ENCODE measurements at places on chromosomes 1 and 21.

- DNase-seq = peak; percentile 25
These were observed 71.8 kb upstream of the ADAM30 start for GRCh38 chr1:119968068-119968492.

DNA sequence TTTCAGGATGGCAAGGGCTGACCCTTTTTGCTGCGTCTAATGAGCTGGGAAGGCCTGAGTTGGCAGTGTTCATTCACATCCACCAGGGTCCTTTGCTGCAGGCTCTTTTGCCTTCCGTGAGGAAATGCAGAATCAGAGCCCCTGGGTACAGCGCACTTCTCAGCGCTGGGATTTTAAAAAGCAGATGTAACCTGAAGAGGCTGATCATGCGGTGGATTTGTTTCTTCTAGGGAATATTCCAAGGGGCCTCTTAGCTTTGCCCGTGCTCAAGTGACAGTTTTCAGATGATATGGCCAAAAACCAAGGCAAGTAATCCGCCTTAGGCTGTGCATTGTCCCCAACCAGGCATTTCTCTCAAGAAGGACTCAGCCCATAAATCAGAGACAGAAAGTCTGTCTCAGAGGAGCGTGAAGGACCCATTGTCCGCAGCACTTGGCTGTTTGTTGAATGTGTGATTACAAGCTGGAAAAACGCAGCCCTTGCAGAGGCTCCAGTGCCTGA is 237.6 kb downstream of the PTPRC start:
- DNase-seq = no peak

GRCh38 chr1:156346636-156347035 is 8.3 kb downstream of the TSACC start:
- no peak for DNase-seq

- DNase-seq = no peak
These were observed 648 bp downstream of the EPHA8 start for GRCh38 chr1:22563671-22564602.

- DNase-seq = no peak
These were observed 356.3 kb upstream of the C1orf174 start for GRCh38 chr1:4256351-4256750.

- DNase-seq = no peak
These were observed 44.3 kb upstream of the SYT14 start for GRCh38 chr1:209893751-209894150.

GRCh38 chr1:10210841-10211804 is 753 bp downstream of the KIF1B start:
- no peak for DNase-seq

DNA sequence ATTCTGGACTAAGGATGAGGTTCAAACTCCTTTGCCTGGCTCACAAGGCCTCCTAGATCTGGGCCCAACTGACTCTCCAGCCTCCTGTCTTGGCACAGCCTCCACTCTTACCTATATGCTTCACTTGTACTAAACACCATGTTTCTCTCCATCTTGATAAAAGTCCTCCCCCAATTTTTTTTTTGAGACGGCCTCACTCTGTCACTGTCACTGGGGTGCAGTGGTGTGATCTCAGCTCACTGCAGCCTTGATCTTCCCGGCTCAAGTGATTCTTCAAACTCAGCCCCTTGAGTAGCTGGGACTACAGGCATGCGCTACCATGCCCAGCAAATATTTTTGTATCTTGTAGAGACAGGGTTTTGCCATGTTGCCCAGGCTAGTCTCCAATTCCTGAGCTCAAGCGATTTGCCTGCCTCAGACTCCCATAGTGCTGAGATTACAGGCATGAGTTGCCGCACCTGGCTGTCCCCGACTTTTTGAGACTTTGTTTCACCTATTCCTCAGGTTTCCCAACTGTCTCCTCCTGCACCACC is 39.7 kb downstream of the CD34 start:
- no peak for DNase-seq

DNA sequence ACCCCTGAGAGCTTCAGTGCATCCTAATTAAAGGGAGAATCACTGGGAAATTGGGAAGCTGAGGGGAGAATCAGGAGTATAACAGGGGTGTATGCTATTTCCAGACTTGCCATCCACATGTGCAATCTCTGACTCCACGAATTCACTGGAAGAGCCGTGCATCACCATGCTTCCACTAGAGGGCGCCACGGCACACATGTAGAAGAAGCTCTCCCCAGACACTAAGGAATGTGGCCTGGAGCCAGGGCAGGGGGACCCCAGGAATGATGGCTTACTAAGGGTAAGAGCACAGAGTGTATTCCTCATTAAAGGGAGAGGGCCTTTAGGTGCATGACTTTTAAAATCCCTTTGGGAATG is 81.5 kb downstream of the ABCA4 start:
- no peak for DNase-seq

DNA sequence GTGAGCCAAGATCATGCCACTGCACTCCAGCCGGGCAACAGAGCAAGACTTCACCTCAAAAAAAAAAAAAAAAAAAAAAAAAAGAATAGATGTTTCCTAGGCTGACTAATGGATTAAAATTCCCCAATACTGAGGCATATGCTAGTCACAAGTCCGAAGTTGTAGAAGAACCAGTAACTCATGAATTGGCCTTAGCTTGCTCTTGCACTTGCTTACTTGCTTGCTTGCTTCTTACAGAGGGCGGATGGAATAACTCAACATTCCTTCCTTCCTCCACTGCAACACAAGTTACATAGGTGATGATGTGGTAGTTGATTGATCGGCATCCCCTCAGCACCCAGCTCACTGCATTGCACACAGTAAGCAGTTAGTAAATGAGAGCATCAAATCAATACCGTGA is 2.8 kb upstream of the TARS2 start:
- no peak for DNase-seq

DNA sequence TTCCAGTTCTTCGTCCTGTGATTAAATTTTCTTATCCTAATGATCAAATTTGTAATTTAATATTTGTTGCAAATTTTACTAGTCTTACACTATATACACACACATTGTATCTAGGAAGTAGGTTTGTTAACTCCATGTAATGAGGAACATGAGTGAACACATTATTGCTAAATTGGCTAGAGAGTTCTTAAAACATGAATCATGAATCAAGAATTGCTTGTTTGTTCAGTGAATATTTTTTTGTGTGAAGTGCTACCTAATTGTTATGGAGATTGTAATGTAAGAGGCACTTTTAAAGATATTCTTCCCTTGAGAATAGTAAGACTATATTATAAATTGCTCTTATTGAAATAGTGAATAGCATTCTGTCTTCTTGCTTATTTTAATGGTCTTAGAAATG is 4.6 kb downstream of the GPSM2 start:
- no peak for DNase-seq

- no peak for DNase-seq
These were observed 41.8 kb downstream of the GATAD2B start for GRCh38 chr1:153880962-153881361.

GRCh38 chr21:42839271-42840231 is 39.8 kb downstream of the WDR4 start:
- no peak for DNase-seq

- no peak for DNase-seq
These were observed 75.2 kb downstream of the PAX7 start for GRCh38 chr1:18705811-18706210.

- no peak for DNase-seq
These were observed 182.1 kb upstream of the LMO4 start for GRCh38 chr1:87146538-87146937.

- DNase-seq = peak; percentile 52
These were observed 98.0 kb upstream of the DUSP10 start for GRCh38 chr1:221839782-221840395.

- DNase-seq = no peak
These were observed 71.0 kb downstream of the NENF start for GRCh38 chr1:212503714-212504113.

- no peak for DNase-seq
These were observed 49.5 kb downstream of the OLFML2B start for GRCh38 chr1:161973924-161974845.

DNA sequence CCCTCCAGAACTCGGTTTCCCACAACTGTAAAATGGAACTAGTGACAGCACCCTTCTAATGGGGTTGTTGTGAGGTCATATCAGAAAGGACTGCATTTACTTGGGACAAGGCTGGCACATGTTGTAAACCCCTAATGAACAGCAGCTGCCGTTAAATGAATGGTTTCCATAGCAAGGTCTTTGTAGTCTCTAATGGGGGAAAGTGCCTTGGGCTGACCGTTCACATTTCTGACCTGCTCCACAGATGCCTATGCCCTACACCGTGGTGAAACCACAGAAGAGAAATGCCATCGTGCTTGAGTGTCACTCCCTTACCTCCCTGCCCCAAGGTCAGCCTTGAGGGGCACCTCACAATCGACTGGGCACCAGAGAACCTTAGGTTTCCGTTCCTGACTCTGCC is 143.1 kb downstream of the ZSCAN20 start:
- no peak for DNase-seq

DNA sequence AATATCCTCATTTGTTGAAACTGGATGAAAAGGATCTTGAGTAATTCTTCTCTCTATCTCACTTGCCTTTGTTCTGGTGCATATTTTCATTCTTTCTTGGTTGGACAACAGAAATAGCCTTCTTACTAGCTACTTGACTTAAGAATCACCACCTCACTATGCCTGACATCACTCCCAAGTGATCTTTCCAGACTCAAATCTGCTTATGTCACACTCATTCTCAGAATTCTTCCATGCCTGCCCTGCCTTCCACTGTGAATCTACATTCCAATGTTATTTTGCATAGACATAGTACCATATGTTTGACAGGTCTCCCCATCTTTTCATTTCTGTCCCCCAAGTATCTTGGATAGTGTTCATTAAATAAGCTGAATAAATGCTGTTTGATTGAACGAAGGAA is 78.5 kb upstream of the DPYD start:
- DNase-seq = no peak

GRCh38 chr1:182910143-182910542 is 42.8 kb downstream of the SHCBP1L start:
- DNase-seq = no peak

- no peak for DNase-seq
These were observed 7.8 kb downstream of the NUAK2 start for GRCh38 chr1:205313563-205314308.

GRCh38 chr1:40341491-40342380 is 24.6 kb upstream of the COL9A2 start:
- no peak for DNase-seq

GRCh38 chr1:150441121-150441520 is 46.1 kb upstream of the TARS2 start:
- no peak for DNase-seq

- no peak for DNase-seq
These were observed 14.2 kb downstream of the TNFRSF14 start for GRCh38 chr1:2570332-2570731.

DNA sequence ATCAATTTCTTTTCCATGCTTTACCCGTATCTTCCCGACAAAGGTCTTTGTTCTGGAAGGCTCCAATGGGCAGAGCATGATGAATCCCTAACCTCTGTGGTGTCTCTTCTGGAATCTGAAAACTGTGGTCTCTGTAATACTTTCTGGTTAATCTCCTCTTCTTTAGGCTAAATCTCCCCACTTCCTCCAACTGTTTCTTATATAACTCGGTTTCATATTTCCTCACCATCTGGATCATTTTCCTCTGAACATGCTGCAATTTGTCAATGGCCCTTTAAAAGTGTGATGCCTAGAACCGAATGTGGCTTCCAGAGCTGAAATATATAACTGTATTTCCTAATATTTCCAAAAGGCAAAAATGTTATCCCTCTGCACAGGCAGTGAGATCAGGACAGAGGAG is 66.1 kb downstream of the ALG14 start:
- no peak for DNase-seq

- DNase-seq = no peak
These were observed 1.2 kb upstream of the ACOT11 start for GRCh38 chr1:54546651-54547401.

- peak; percentile 22 for DNase-seq
These were observed 37.0 kb upstream of the PARP1 start for GRCh38 chr1:226444901-226445300.

GRCh38 chr1:178928041-178928440 is 57.2 kb upstream of the ANGPTL1 start:
- no peak for DNase-seq

GRCh38 chr1:165933446-165934170 is 106.2 kb downstream of the UCK2 start:
- DNase-seq = no peak

- no peak for DNase-seq
These were observed 636.7 kb downstream of the PLA2G4A start for GRCh38 chr1:187465441-187465840.

DNA sequence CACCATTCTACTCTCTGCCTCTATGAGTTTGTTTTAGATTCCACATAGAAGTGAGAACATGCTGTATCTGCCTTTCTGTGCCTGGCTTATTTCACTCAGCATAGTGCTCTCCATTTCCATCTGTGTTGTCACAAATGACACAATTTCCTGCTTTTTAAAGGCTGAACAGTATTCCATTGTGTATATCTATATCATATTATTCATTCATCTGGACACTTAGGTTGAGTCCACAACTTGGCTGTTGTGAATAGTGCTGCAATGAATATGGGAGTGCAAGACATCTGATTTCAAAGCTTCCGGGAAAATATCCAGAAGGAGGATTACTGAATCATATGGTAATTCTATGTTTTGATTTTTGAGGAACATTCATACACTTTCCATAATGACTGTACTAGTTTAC is 20.1 kb upstream of the DONSON start:
- no peak for DNase-seq

GRCh38 chr1:114627107-114627506 is 42.7 kb downstream of the DENND2C start:
- no peak for DNase-seq

GRCh38 chr1:69269491-69269890 is 298.2 kb upstream of the LRRC7 start:
- no peak for DNase-seq

DNA sequence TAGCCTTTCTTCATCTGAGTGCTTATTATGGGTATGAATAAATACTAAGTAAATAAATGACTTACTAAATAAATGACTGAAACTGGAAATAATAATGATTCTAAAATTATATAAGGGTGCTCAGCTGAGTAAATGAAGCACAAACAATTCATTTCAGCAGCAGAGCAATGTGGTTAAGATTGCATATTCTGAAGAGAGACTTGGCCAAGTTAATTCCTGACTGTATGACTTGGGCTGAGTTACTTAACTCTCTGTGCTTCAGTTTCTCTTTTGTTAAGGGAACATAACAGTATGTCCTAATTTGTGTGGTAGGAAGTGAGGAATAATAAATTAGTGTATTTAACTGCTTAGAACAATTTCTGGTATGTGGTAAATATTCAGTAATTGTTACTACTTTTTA is 19.1 kb downstream of the AGL start:
- DNase-seq = no peak

DNA sequence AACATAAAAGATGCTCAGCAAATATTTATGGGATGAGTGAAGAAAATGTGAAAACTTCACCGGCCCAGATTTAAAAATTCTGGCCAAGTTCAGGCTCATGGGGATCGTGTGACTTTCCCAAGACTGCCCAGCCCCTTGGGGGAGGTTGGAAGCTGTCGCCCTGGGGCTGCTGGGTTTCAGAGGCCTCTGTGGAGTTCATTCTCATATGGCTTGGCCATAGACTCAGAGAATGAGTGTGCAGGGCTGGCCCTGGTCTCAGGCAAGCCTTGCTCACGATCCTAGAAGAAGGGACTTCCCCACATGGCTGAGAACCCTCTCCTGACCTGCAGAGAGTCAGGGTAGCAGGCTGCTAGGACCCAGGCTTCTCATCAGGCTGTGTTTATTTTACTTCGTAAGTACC is 24.6 kb downstream of the PADI2 start:
- DNase-seq = no peak
